Fibroblast of upper back skin (primary cell): ENCODE measurements at places on chromosomes 16 and 17.
A peak's percentile ranks its signal among the peaks of the same experiment; 100 is the strongest.

DNA sequence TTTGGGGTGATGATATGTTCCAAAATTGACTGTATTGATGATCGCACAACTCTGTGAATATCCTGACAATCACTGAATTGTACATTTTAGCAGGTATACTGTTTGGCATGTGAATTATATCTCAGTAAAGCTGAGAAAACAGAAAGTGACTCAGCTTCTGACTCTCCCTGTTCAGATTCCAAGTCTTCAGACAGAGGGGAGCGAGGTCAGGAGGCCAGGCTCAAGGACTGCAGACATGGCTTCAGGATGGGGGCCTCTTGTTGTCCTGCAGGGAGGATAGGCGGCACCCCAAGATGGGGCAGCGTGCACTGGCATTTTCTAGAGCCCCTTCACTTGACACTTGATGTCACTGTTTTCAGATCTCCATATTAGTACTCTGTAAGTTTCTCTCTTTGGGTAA lies 45.6 kb downstream of the KNOP1 start:
- DNase-seq = no peak

- peak; percentile 69 for DNase-seq
Observed at GRCh38 chr17:59676716-59677115, 30.5 kb downstream of the PTRH2 start.

GRCh38 chr17:76049836-76050537 lies 22.3 kb downstream of the SRP68 start:
- no peak for DNase-seq

GRCh38 chr16:81623365-81624102 lies 155.6 kb upstream of the PLCG2 start:
- DNase-seq = peak; percentile 57

DNA sequence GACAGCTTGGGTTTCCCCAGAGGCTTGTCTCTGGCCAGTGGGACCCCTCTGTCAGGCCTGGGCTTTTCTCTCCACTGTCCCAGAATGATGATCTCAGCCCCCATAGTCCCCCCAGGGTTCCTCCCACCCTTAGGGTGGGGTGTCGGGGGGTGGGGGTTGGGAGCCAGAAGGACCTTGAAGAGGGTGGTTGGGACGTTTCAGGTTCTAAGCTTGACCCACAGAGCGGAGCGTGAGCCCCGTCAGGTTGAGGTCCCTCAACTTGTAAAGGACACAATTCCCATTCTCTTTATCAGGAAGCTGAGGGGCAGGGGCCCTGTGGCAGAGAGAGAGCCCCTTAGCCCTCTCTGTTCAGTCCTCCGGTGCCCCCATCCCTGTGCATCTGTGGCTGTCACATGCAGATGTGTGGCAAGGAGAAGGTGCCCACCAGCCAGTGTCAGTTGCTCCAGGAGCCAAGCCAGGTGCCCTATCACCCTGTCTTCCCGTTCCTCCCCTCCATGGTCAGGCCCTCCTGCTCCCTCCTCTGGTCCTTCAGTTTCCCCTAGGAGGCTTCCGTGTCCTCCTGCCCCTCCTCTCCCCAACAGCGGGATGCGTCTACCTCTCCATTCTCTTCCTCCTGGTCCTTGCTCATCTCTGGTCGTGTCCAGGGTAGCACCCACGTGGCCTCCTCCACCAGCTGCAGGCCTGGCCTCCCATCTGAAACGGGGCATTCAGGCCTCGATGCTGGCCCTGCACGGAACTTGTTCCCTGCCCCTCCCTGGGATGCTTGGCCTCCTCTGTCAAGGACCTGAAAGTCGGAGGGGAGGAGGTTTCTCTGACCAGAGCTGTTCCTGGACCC lies 1.5 kb upstream of the NTN3 start:
- no peak for DNase-seq

DNA sequence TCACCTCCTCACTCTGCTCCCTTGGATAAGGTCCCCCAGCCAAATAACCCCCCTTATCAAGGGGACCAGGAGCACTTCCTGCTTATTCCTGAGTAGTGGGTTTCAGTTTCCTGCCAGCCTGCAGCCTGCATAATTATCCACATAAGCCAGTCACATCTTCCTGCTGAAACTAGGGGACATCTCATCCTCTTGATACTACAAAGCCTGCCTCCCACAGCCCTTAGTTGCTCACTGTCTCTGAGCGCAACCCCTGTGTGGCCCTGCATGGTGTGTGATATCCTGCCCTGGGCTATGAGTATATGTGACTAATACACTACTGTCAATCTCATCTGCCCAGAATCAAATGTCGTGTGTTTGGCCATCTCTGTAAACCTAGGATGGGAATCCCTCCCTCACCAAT lies 8.0 kb upstream of the XYLT2 start:
- DNase-seq = no peak

- DNase-seq = peak; percentile 23
Observed at GRCh38 chr17:74749279-74750038, 1.0 kb downstream of the NHERF1 start.

GRCh38 chr17:48647103-48647962 lies 21.2 kb upstream of the HOXB9 start:
- no peak for DNase-seq
